A375 (cell line): ENCODE measurements at places on chromosomes 7 and 10. TPM values are rescaled to one million over a fixed set of nuclear protein-coding genes. Genes with fewer than 3 reads are reported as not detected.

OR2F1 gene
- 0.05 TPM in 1 of 2 replicates, not detected in the other for total RNA-seq

LOXL4 gene
- 393 and 394 TPM in 2 replicates for total RNA-seq

FAM13C gene
- 0.16 and 0.49 TPM in 2 replicates for total RNA-seq

CALML5 gene
- total RNA-seq = not detected in 2 replicates

PHTF2 gene
- 18.0 and 20.5 TPM in 2 replicates for total RNA-seq

KAT6B gene
- 10.3 and 17.0 TPM in 2 replicates for total RNA-seq

RAB18 gene
- total RNA-seq = 10.6 and 22.9 TPM in 2 replicates

EPO gene
- total RNA-seq = not detected in 2 replicates

PLAU gene
- 0.90 and 1.5 TPM in 2 replicates for total RNA-seq

SLC18A3 gene
- total RNA-seq = not detected in 2 replicates

MRLN gene
- total RNA-seq = not detected in 2 replicates

XRCC2 gene
- total RNA-seq = 12.2 and 13.6 TPM in 2 replicates

ZNF117 gene
- 1.9 and 2.4 TPM in 2 replicates for total RNA-seq

CCL24 gene
- total RNA-seq = not detected in 2 replicates

TMEM229A gene
- not detected in 2 replicates for total RNA-seq

MMRN2 gene
- total RNA-seq = 4.1 and 6.3 TPM in 2 replicates

C7orf25 gene
- total RNA-seq = 3.3 and 4.5 TPM in 2 replicates

HOXA4 gene
- total RNA-seq = 2.9 and 4.0 TPM in 2 replicates

GHRHR gene
- total RNA-seq = not detected in 2 replicates

TRIL gene
- 0.37 and 0.49 TPM in 2 replicates for total RNA-seq

ATOH7 gene
- 0.23 and 0.90 TPM in 2 replicates for total RNA-seq

PIK3CG gene
- total RNA-seq = 0.30 TPM in 1 of 2 replicates, not detected in the other

H2BK1 gene
- not detected in 2 replicates for total RNA-seq

DHTKD1 gene
- total RNA-seq = 20.0 and 20.6 TPM in 2 replicates

KEL gene
- total RNA-seq = 0.45 and 0.83 TPM in 2 replicates

NEURL1 gene
- 0.53 and 0.66 TPM in 2 replicates for total RNA-seq

FHIP2A gene
- total RNA-seq = 8.5 and 9.4 TPM in 2 replicates

ANKRD1 gene
- total RNA-seq = 34.6 and 35.3 TPM in 2 replicates

C1QL3 gene
- total RNA-seq = not detected in 2 replicates

ERVW-1 gene
- total RNA-seq = not detected in 2 replicates

PRSS2 gene
- total RNA-seq = not detected in 2 replicates

MYL10 gene
- total RNA-seq = 0.75 TPM in 1 of 2 replicates, not detected in the other

SPDYE1 gene
- not detected in 2 replicates for total RNA-seq

TAS2R41 gene
- not detected in 2 replicates for total RNA-seq

ADAMTS14 gene
- 0.08 TPM in 1 of 2 replicates, not detected in the other for total RNA-seq

TFPI2 gene
- 19.6 and 22.3 TPM in 2 replicates for total RNA-seq

CALHM1 gene
- not detected in 2 replicates for total RNA-seq
